H9 (cell line): ENCODE measurements at places on chromosomes 1 and 21. TPM values are rescaled to one million over a fixed set of nuclear protein-coding genes. Genes with fewer than 3 reads are reported as not detected.
A peak's percentile ranks its signal among the peaks of the same experiment; 100 is the strongest.

DNA sequence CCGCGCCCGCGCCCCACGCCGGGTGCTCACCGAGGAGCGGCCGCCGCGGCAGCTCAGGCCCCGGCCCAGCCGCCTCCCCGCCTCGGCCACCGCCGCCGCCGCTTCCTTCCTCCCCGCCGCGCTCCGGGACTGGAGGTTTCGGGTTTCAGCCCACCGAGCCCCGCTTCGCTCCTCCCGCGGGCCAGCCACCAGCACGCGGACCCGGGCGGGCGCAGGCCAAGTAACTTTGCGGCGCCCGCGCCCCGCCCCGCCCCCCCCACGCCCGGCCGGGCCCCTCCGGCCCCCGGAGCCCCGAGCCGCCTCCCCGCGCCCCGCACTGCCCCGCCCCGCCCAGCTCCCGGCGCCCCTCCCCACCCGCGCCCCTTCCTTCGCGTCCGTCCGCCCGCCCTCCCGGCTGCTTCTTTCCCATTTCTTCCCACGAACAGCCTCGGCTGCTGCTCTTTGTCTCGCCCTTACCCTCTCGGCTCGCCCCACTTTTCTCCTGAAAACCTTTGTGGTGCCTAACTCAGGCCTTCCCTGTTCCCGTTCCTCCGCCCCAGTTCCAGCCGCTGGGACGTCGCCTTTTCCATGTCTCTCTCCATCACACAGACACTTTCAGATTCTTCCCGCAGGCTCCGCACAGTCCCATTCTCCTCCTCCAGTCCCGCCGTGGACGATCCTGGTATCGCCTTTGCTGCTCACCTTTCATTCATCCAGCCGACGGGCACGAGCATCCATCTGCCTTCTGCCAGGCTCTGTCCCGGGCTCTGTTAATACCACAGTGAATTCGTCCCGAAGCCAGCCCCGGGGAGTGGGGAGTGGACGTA lies at the start of gene GPR161:
Gene GPR161 (minus strand): TSS at position 222 of the 806 bp plus-strand sequence. CDS start 32,080 bp downstream, outside the sequence.
- peaks cover 14% of the 10 kb centered on the region; the same call in 1 of the 2 replicates for H3K36me3 ChIP-seq
- peak within 1 kb of the TSS; percentile 92 for H3K4me3 ChIP-seq
- no peak within 1 kb of the TSS for H3K27ac ChIP-seq
- peak; percentile 66 for DNase-seq
- H3K4me1 ChIP-seq, result peaks cover 1% of the 10 kb centered on the region; the same call in 1 of the 2 replicates

SPATA6 gene
- 8.0 and 9.9 TPM in 2 replicates for total RNA-seq

RAB7B gene
- 0.68 and 0.83 TPM in 2 replicates for total RNA-seq

DNA sequence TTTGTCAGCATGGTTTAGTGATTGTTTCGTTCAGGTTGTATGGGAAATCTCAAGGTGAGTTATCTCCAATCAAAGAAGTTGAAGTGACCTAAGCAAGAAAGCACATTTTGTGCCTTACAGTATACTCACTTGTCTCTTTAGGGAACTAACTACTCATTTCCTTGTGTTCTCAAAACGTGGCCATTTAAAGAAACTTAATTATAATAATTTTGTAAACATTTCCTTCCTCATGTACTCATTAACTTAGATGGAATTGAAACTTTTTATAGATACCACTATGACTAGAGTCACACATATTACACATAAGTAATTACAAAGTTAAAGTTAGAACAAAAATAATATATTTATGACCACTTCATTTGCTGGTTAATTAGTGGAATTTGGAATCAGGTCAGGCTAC lies 552.6 kb downstream of the MRPL39 start:
- no peak overlapping the region for H3K4me3 ChIP-seq
- H3K27me3 ChIP-seq, result no peaks in the 10 kb centered on the region
- no peaks in the 10 kb centered on the region for H3K4me1 ChIP-seq
- no peak for DNase-seq
- H3K36me3 ChIP-seq, result no peaks in the 10 kb centered on the region

DNA sequence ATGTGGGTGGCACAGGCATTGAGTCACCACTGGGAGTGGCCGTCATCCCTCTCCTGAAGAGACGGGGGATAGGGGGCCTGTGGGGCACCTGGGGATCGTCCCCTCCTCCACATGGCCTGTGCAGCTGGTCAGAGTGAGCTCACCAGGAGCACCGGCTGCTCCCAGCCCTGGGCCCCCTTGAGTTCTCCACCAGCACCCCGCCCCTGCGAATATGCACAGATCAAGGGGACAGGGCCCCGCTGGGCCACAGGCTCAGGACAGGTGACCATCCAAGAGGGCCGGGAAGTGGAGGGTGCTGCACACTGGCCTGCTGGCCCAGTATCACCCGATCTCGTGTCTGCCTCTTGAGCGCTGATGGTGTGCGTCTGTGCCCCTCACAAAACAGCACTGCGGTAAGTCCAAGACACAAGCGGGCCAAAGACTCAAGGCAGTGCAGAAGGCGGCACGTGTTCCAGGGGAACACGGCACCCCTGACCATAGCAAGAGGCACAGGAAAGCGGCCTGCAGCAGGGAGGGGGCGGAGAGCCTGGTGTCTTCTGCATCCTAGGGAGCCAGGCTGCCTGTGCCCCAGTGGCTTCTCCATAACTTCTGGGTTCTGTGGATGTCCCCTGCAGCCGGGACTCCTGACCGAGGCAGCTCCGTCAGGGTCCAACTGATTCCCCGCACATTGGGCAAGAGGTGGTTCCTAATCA lies 18.1 kb upstream of the TSPEAR start:
- DNase-seq, result peak; percentile 24
- H3K27ac ChIP-seq, result no peak overlapping the region
- H3K4me1 ChIP-seq, result no peaks in the 10 kb centered on the region
- no peaks in the 10 kb centered on the region for H3K36me3 ChIP-seq

- no peaks in the 10 kb centered on the region for H3K4me1 ChIP-seq
- no peak overlapping the region for H3K4me3 ChIP-seq
- no peak for DNase-seq
- no peak overlapping the region for H3K27ac ChIP-seq
- H3K36me3 ChIP-seq, result no peaks in the 10 kb centered on the region; the same call in 2 of the 3 replicates
Observed at GRCh38 chr1:224266915-224267856, 62.8 kb downstream of the NVL start.

- no peaks in the 10 kb centered on the region for H3K27me3 ChIP-seq
- H3K4me3 ChIP-seq, result no peak overlapping the region
- H3K4me1 ChIP-seq, result no peaks in the 10 kb centered on the region
- no peaks in the 10 kb centered on the region for H3K36me3 ChIP-seq
- no peak overlapping the region for H3K27ac ChIP-seq
Observed at GRCh38 chr1:89719502-89720306, 86.8 kb downstream of the LRRC8C start.

DNA sequence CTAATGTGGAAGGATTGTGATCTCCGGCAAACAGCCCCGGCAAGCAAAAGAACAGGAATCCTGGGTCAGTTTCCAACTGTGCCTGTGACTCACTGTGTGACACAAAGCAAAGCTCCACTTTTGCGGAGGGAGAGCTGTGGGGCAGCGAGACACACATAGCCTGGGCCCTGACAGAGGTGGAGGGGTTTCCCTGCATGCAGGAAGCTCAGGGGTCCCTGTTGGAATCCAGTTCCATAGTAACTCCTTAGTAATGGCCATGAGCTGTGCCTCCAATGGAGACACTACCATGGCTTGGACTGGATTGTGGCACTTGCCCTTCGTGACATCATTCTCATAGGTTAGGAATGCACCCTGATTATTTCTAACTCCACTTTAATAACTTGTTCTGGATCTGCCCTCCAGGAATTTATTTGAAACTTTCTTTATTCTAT lies 47.0 kb upstream of the ATF3 start:
- DNase-seq, result no peak
- H3K27ac ChIP-seq, result no peak overlapping the region
- no peaks in the 10 kb centered on the region for H3K36me3 ChIP-seq
- no peaks in the 10 kb centered on the region for H3K4me1 ChIP-seq
- H3K27me3 ChIP-seq, result no peaks in the 10 kb centered on the region
- no peak overlapping the region for H3K4me3 ChIP-seq
